ENCODE measurements at places on chromosomes 7 and 10. TPM values are rescaled to one million over a fixed set of nuclear protein-coding genes. Genes with fewer than 3 reads are reported as not detected.

DNA sequence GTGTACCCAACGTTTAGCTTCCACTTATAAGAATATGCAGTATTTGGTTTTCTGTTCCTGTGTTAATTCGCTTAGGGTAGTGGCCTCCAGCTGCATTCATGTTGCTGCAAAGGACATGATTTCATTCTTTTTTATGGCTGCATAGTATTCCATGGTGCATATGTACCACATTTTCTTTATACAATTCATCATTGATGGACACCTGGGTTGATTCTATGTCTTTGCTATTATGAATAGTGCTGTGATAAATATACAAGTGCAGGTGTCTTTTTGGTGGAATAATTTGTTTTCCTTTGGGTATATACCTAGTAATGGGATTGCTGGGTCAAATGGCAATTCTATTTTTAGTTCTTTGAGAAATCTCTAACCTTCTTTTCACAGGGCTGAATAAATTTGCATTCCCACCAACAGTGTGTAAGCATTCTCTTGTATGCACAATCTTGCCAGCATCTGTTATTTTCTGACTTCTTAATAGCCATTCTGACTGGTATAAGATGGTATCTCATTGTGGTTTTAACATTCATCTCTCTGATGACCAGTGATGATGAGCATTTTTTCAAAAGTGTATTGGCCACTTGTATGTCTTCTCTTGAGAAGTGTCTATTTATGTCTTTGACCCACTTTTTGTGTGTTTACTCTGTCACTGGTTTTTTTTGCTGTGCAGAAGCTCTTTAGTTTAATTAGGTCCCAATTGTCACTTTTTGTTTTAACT is 72.5 kb upstream of the CC2D2B start:
- no peaks in the 10 kb centered on the region for H3K4me1 ChIP-seq
- DNase-seq, result no peak
- H3K4me3 ChIP-seq, result no peak overlapping the region
- H3K36me3 ChIP-seq, result no peaks in the 10 kb centered on the region

DNA sequence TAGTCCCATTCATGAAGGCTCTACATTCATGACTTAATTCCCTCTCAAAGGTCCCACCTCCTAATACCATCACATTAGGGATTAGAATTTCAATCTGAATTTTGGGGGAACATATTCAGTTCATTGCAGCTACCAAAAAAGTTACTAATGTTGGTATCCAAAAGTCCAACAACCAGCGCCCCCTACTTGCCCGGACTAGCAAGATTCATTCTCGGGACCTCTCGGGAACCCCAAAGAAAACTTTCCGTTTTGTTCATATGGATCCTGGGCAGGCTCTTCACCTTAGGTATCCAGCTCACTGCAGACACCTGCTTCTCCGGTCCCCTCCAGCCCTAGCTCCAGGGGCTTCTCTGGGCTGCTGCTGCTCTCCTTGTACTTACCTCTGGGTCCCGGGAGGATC is 8.9 kb upstream of the GRK5 start:
- no peaks in the 10 kb centered on the region for H3K36me3 ChIP-seq
- no peaks in the 10 kb centered on the region for H3K4me1 ChIP-seq
- no peaks in the 10 kb centered on the region for H3K27me3 ChIP-seq
- no peak for DNase-seq
- no peak overlapping the region for H3K27ac ChIP-seq

GRCh38 chr7:65972976-65973375 is 9.0 kb downstream of the GUSB start:
- H3K27me3 ChIP-seq, result no peaks in the 10 kb centered on the region
- no peaks in the 10 kb centered on the region for H3K4me1 ChIP-seq
- no peak overlapping the region for H3K4me3 ChIP-seq

DNA sequence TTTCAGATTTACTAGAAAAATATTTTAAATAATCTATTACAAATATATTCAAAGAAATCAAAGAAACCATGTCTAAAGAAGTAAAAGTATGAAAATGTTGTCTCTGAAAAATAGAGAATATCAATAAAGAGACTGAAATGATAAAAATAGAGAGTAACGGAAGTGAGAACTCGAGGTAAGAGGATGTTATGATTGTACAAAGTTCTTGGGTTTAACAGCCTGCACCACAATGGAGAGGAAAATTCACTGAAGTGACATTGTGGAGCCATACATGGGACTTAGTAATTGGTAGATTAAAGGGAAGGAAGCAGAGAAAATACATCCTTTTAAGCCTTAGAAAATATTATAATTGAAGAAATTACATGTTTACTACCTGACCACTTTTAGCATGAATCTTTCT is 77.9 kb downstream of the THSD7A start:
- H3K27me3 ChIP-seq, result no peaks in the 10 kb centered on the region
- no peak for DNase-seq
- no peaks in the 10 kb centered on the region for H3K36me3 ChIP-seq
- H3K4me3 ChIP-seq, result no peak overlapping the region

- no peaks in the 10 kb centered on the region for H3K4me1 ChIP-seq
- H3K27ac ChIP-seq, result no peak overlapping the region
- no peak for DNase-seq
- no peaks in the 10 kb centered on the region for H3K36me3 ChIP-seq
- H3K4me3 ChIP-seq, result no peak overlapping the region
Observed at GRCh38 chr7:46143949-46144917, 223.2 kb upstream of the IGFBP3 start.

DNA sequence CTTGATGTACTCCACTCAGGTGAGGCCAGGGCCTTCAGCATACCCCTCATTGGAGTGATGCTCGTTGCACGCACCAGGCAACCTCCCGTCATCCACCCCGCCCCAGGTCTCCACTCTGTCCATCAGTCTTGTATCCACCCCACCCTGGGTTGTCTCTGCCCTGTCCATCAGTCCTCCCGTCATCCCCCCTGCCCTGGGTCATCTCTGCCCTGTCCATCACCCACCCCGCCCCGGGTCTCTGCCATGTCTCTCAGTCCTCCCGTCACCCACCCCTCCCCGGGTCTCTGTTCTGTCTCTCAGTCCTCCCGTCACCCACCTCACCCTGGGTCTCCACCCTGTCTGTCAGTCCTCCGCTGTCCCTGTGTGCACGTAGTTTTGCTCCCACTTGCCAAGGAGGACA is 59.9 kb downstream of the WDR37 start:
- H3K4me1 ChIP-seq, result no peaks in the 10 kb centered on the region
- no peak overlapping the region for H3K27ac ChIP-seq
- H3K27me3 ChIP-seq, result no peaks in the 10 kb centered on the region
- H3K36me3 ChIP-seq, result peaks cover 8% of the 10 kb centered on the region
- H3K4me3 ChIP-seq, result no peak overlapping the region

GRCh38 chr7:27128034-27128433 is 2.5 kb downstream of the HOXA4 start:
- H3K4me1 ChIP-seq, result no peaks in the 10 kb centered on the region
- no peaks in the 10 kb centered on the region for H3K36me3 ChIP-seq
- DNase-seq, result no peak
- no peak overlapping the region for H3K4me3 ChIP-seq

Gene CYP2W1
- total RNA-seq, result not detected

Gene HOXA3
- total RNA-seq, result 0.26 TPM

Gene FLNC
- total RNA-seq, result 0.27 TPM

Measured in right lobe of liver (tissue), 6 donors.